ENCODE measurements at places on chromosomes 6 and 20.
A peak's percentile ranks its signal among the peaks of the same experiment; 100 is the strongest.

DNA sequence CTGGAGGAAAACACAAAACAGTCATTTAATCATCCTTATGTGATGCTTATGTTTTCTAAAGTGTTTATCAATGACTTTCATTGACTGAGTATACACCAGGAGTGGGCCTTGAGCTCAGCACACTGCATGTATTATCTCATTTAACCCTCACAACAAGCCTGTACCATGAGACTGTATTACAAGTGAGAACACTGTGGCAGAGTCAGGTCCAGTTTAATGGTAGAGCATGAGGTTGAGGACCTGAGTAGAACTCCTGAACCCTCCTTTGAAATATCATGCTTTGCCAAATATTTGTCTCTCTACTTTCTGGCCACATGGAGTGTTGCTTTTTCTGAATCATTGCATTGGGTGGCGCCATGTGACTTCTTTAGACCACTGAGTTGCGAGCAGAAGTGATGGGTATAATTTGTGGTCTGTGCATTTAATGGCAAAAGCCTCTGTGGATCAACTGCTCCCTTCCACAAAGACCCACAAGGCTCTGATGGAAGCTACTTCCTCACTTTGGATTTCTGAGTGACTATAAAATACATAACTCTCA lies 65.0 kb upstream of the SIRPG start:
- DNase-seq: no peak

DNA sequence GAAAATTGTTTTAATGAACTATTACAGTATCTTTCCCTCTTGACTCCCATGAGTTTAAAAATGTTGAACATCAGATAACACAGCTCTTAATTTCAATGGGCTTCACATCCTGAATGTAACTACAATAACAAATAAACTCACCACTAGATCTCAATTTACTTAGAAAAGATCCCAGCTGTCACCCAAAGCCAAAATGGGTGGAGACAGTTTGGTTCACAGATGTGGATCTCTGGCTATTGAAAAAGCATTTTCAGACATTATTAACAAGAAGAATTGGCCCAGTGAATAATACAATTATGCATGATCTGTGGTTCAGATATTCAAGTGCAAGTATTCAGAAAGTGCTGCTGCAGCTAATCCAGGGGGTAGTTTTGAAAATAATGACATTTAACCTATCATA lies 184.7 kb upstream of the RALGAPA2 start:
- DNase-seq: no peak

GRCh38 chr6:76942203-76942966 lies 520.9 kb downstream of the HTR1B start:
- no peak for DNase-seq

DNA sequence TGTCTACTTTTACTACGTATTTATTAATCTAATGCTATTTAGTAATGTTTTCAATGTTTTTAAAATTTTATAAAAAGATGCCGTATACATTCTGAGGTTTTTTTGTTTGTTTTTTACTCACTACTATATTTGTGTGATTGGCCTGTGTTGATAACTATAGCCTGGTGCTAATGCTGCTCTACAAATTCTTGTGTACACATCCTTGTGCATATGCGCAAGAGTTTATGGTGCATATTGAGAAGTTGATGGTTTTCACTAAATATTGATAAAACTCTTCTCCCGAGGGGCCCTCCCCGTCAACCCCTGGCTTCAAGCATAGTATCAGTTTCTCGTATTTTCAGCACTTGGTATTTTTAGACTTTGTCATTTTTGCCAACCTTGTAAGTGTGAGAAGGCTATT lies 59.9 kb downstream of the E2F3 start:
- DNase-seq: no peak

- DNase-seq: peak; percentile 88
These were observed 74.4 kb upstream of the CHD6 start for GRCh38 chr20:41692479-41693135.

- DNase-seq: no peak
These were observed 20.2 kb downstream of the DDO start for GRCh38 chr6:110395221-110395620.

DNA sequence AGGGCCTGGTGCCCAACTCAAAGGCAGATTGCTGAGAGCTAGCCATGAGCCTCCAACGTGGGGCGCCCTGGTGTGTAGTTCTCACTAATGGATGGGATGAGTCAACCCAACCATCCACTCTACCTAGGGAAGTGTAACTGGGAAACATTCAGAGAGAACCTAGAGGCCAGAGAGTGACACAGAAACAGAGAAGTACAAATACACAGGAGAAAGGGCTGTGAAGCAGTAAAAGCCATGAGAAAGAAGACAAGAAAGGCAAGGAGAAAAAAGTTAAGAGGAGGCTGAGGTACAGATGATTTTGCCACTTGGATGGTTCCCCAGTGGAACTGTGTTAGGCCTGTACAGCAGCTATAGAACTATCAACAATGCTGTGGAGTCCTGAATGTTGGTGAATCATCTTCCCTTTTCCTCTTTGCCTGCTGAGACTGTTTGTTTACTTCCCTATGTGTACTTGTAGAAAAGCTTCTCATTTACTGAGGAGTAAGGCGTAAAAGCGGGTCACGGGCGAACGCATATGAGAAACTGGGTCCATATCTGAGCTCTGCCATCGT lies 39.0 kb downstream of the MAN1A1 start:
- DNase-seq: no peak

DNA sequence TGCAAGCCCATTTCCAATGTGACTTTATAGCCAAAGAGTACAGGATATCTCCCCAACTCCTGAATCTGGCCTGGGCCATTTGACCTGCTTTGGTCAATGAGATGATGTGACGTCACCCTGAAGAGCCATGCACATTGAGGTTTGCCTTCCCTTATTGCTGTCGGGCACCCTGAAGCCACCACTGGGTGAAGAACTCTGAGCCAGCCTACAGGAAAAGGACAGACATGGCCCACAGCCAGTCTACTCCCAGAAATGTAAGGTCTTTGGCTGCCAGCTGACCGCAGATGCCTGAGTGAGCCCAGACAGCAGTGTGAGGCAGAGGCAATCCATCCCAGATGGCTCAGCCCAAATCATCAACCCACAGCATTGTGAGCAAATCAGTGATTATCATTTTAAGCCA lies 3.7 kb upstream of the SYNDIG1 start:
- no peak for DNase-seq

All from NCI-H526 treated with DMSO at 0.1 percent for 48 hours (cell line).